Kidney glomerular epithelial cell (primary cell): ENCODE measurements at places on chromosomes 6 and 20.

GRCh38 chr20:40650707-40651106, 38.3 kb downstream of the MAFB start:
- no peak for DNase-seq

- no peak for DNase-seq
These were observed 27.4 kb downstream of the BPIFB1 start for GRCh38 chr20:33310327-33310899.

DNA sequence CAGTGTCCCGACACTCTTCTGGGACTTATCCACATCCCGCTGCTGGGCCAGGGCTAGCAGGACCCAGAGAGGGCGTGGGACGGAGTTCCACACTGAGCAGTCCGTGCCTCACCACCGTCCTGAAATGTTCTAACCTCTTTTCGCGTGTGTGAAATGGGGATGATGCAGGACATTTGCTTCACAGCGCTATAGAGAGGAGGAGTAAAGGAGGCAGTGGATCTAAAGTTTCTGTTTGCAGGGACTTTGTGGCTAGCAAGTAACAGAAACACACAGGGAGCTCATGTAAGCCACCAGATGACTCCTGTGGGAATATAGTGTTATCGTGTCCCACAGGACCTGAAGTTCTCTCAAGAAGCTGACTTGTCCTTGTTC, 634 bp downstream of the ITPA start:
- no peak for DNase-seq

- no peak for DNase-seq
These were observed 4.7 kb downstream of the SAPCD1 start for GRCh38 chr6:31767096-31767645.

DNA sequence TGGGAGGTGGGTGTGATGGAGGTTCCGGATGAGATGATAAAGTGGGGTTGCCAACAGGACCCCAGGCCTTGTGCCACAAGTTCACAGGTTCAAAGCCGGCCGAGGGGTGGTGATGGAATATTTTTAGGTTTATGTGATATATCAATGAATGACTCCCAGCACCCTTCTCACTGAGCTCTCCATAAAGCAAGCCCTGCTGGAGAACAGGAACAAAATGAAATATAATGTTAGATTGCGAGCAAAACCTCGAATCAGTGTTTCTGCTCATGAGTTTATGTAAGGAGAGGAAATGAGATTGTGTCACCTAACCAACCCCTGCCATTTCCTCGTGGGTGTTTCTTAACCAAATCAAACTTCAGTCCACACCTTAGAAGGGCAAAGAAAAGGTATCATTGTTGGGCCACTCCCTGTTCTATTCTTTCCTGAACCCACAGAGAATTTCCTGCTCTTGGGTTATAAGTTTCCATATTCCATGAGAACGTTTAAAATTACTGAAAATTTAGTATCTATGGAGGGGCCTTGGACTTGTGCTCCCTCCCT, 192.2 kb upstream of the EXOC2 start:
- DNase-seq, result no peak

DNA sequence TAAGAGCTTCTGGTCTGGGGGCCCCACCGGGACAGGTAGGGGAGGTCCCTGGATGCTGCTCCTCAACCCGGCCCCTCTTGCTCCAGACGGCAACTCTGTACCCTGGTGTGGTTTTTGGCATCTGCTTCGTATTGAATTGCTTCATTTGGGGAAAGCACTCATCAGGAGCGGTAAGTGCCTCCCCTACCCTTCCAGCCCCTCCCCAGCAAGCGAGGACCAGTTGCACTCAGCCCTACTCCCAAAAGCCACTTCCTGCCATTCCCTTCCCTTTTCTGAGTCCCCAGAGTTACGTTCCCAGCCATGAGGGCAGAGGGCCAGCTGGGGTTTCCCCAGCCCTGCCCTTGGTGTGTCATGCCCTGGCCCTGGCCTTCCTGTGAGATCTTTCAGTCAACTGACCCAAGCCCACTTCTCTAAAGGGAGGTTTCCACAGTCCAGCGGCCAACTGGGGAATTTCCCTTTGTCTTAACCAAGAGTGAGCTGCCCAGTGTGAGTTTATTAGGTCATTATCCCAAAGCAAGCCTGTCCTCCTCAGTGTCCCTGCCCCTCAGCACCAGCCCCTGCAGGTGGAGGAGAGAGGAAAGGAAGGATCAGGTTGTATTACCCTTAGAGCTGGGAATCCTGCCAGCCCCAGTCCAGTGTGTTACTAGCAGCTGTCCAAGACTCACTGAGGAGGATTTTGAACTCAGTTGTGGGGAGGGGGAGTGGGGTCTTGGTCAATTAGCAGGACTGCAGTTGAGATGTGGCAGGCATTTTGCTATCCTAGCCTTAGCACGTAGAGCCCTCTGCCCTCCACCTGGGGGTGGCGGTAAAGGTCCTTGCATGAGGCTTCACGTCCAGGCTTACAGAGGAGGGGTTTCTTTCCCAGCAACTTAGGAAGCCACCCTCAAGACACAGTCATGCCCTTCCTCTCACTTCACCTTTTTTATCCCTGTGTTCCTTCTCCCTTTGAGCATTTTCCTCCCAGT, 45.8 kb downstream of the TM9SF4 start:
- peak; percentile 89 for DNase-seq
